NCI-H1417 (cell line): ENCODE measurements at places on chromosomes 5 and 9.

GRCh38 chr5:37850226-37850865, 10.5 kb upstream of the GDNF start:
- DNase-seq, result no peak

DNA sequence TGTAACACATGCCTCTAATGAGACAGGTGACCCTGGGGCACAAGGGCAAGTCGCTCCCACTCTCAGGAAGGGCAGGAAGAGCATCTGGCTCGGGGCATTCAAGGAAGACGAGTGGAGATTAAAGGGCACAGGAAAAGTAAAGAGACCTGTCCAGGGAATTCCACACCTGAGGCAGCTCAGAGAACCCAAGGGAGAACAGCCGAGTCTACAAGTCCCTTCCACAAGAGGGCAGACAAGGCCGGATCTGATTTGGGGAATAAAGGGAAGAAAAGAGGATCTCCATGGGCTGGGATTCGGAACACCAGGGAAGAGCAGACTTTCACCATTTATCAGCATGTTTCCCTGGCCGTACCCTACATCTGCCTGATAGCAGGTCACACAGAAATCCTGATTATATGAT, 28.1 kb downstream of the GPX3 start:
- DNase-seq, result no peak

GRCh38 chr9:132108728-132109127, 29.1 kb upstream of the MED27 start:
- DNase-seq, result no peak

DNA sequence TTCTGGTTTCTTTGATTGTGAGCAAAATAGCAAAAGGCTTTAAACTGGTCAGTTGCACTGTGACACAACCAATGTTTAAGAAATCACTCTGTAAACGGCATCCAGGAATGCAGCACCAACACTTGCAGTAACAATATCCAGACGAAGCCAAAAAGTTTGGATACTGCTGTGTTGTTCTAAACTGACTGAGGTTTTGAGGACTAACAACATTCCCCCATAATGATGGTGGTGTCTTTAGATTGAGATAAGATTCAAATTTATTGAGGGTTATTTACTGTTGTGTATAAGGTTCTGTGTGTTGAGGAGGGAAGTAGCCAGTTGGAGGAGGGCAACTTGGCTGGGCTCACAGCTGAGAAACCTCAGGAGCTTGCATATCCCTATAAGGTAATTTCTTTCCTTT, 353.6 kb downstream of the BNC2 start:
- no peak for DNase-seq

DNA sequence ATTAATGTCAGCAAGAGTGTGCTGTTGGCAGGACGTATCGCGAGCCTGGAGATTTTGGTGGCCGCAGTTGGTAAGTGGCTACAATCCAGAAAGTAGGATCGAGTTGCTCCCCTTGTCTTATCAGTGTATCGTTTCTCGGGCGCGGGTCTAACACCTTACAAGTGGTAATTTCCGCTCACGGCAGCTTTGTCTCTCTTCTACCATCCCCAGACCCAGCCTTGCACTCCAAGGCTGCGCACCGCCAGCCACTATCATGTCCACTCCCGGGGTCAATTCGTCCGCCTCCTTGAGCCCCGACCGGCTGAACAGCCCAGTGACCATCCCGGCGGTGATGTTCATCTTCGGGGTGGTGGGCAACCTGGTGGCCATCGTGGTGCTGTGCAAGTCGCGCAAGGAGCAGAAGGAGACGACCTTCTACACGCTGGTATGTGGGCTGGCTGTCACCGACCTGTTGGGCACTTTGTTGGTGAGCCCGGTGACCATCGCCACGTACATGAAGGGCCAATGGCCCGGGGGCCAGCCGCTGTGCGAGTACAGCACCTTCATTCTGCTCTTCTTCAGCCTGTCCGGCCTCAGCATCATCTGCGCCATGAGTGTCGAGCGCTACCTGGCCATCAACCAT, 1.1 kb downstream of the PTGER4 start:
- DNase-seq, result no peak

- DNase-seq, result peak; percentile 4
These were observed 106.6 kb downstream of the COL23A1 start for GRCh38 chr5:178483620-178484019.

- DNase-seq, result no peak
These were observed 159.3 kb upstream of the TNC start for GRCh38 chr9:115277301-115277700.

- no peak for DNase-seq
These were observed 452.7 kb upstream of the CDH9 start for GRCh38 chr5:27491047-27491446.

- DNase-seq, result no peak
These were observed 367.5 kb downstream of the KDM4C start for GRCh38 chr9:7125231-7125630.
